ENCODE measurements at places on chromosomes 7 and 10. TPM values are rescaled to one million over a fixed set of nuclear protein-coding genes. Genes with fewer than 3 reads are reported as not detected.

Gene CLCN1
- not detected for total RNA-seq

Gene CFTR
- 103 TPM for total RNA-seq

Gene MRC1
- 9.0 TPM for total RNA-seq

Gene SHH
- total RNA-seq: 3.7 TPM

Gene SPDYE5
- total RNA-seq: not detected

Gene MSMB
- total RNA-seq: not detected

Gene RAMP3
- 18.7 TPM for total RNA-seq

Gene SH2D4B
- not detected for total RNA-seq

Gene GPR85
- 0.16 TPM for total RNA-seq

Gene GJD4
- total RNA-seq: not detected

Gene ZNF365
- total RNA-seq: not detected

Gene ELMO1
- 62.9 TPM for total RNA-seq

Gene TRRAP
- 27.3 TPM for total RNA-seq

Measured in transverse colon (tissue), 4 donors.